ENCODE measurements at places on chromosomes 7 and 10.

DNA sequence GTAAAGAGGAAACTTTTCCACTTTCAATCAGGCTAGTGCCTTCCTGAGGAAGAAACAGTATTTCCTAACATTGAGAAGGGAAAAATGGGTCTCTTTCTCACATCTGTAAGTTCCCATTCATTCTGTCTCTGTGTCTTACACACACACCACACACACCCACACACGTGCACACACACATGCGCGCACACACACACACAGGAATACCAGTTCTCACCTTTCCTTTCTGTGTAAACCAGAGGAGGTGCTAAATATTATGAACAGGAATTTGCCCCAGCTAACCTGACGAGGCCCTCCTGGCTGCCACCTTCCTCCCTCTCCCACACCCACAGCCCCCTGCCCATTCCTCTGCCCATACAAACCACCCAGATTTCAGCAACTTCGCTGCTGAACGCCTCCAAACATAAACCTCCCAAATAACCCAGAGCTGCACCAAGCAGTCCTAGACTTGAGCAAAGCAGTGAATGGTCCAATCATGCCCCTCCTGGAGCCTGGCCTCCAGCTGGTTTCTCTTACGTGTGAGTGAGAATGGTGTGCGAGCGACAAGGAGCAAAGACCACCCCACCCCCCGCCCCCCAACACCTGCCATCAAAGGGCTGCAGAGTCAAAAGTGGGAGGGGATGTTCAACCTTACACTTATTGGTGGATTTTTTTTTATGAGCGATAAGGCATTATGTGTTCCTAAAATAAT lies 190.5 kb downstream of the HECW1 start:
- DNase-seq = no peak

DNA sequence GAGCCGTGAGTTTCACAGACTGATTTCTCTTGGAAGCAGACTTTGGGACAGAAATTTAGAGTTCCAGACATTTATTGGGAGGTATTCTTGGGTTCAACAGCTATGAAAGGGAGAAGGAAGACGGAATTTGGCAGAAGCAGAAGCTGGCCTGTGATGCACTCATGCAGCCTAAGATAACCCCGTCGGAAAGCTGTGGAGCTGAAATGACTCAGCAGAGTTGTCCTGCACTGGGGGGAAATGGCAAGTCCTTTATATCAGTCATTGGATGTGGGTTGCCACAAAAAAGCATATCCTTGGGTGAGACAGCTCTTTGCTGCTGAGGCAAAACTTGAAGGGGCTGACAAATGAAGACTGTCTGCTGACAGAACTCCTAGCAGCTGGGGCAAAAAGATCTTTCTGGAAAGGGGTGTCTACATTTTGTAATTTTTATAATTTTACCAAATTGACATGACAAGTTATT lies 11.5 kb upstream of the MICU1 start:
- no peak for DNase-seq

- no peak for DNase-seq
Observed at GRCh38 chr7:15561835-15562234, at the start of gene AGMO. TSS of gene AGMO (minus strand) at chr7:15562015.

GRCh38 chr10:123073187-123073586 lies 62.6 kb upstream of the HMX3 start:
- DNase-seq = no peak

DNA sequence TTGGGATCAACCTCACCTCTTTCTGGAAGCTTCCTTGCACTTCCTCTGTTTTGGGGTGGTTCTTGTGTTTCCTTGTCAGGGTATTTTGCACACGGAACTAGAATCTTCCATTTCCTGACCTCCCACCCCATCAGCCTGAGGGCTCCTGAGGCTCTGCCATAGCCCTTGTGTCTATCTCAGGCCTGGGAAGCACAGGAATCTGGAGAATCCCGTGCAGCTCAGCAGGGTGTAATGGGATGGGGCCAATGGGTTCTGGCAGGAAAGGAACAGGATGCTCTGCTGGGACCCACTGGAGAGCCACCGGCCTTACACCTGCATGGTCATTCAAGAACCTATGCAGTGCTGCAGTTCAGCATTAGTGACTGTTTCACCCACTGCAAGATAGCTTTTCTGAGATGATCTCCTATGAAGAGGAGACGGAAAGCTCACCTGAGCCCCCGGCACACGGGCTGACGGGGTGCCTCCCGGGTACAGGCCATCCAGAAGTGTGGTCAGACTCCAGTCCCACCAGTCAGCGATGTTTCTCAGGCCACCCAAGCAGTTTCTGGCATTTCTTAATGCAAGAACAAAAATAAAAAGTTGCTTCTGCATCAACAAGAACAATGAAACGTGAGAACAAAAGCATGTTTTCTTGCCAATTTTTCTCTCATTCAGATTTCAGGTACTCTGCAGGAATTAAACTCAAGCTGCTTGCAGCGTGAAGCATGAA lies 133.2 kb downstream of the PKD1L1 start:
- DNase-seq = no peak

DNA sequence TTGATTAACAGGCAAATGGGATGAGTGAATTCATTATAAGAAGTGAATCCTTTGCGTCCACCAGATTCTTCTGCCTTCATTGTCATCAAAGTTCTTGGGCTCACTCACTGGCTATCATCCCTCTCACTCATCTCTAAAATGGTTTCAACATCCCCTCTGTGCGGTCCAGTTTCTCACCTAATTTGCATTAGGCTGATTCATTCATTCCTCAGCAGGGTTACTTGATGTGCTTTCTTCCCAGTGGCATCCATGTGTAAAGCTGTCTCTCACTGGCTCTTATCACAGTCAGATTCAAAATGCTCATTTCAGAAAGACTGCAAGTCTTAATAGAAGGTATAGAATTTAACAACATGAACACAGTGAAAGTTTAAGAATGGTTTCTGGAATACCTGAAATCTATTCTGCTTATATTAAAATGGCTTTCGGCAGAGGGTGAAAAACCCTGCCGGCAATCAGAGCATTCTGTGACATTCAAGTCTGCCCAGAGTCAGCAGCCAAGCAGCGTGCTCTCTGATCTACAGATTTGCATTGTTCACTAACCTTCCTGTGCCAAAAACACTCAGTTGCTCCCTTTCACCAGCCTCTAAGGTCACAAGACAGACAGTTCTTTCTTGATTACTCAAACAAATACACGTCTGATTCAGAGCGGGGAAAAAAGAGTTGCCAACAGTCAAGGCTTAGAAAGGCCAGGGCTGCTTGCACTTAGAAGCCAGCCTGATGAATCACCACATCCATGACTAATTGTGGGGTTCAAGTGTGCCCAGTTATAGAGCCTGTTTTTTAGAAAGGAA lies 106.7 kb downstream of the TES start:
- no peak for DNase-seq

All from activated CD4-positive, alpha-beta T cell treated with anti-CD3 and anti-CD28 coated beads for 4 hours (primary cell).